DMS 273 treated with DMSO at 0.1 percent for 48 hours (cell line): ENCODE measurements at places on chromosomes 16 and 17.

DNA sequence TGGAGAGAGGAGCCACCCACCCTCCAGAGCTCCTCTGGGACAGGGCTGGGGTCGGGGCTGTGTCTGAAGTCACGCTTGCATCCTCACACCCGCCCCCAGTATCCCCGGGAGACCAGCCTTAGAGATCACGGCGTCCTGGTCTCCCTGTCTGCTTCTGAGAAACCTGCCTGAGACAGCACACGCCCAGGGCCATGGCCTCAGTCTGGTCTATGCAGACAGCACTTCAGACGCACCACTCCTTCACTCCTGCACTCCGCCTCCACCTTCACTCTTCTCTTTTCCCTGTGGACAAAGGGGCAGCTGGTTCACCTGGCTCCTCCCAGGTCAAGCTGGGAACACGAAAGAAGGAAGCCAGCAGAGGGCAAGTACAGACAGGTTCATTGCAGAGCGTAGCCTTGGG is 248.0 kb upstream of the GSE1 start:
- no peak for DNase-seq

DNA sequence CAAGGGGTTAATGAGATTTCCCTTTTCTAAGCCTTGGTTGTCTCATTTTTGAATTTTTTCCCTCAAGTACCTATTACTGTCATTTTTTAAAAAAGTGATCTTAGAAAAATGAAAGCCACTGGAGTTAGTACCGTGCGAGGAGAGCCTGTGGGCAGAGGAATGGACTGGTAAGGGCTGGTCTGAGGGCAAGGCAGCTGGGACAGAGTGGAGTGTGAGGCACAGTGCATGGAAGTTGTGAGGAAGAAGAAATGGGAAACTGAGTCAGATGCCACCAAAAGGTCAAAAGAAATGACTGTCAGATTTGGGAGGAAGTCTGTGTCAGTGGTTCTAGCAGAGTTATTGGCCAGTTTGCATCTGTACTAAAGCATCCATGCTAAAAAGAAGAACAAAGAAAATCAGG is 8.2 kb downstream of the RASD1 start:
- DNase-seq, result no peak

- no peak for DNase-seq
Observed at GRCh38 chr16:10065019-10065418, 117.2 kb downstream of the GRIN2A start.

- no peak for DNase-seq
Observed at GRCh38 chr17:41404024-41404671, 6.7 kb upstream of the KRT31 start.

DNA sequence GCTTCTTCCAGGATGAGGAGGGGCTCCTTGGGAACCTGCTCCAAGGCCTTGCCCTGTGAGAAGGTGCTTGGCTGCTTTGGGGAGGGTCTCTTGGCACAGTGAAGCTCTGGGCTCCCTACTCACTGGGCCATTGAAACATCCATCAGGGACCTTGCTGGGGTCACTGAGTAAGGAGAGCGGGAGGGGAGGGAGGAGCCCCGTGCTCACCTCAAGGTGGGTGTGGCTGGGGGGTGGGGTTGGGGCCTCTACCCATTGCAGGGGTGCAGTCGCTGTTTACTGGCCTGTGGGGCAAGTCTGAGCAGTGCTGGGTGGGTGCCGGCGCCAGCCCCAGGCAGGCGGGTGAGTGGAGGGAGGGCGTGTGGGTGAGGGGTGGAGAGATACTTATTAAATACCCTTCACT is 9.9 kb downstream of the TNS4 start:
- DNase-seq, result peak; percentile 16

DNA sequence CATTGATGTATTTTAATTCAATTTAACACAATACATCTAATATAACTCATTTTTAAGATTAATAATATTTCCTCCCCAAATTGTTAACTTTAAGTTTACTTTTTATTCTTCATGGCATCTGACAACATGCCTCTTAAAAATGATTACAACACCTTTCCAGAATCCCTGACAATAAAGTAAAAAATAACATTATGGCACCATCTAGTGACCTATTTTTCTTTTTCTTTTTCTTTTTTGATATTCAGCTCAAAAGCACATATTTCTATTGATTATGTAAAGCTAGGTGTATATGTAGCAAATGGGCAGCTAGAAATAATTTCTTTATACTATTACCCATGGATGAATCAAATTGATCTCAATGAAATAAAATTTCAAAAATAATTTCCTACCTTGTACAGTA is 834.3 kb upstream of the CDH8 start:
- no peak for DNase-seq

DNA sequence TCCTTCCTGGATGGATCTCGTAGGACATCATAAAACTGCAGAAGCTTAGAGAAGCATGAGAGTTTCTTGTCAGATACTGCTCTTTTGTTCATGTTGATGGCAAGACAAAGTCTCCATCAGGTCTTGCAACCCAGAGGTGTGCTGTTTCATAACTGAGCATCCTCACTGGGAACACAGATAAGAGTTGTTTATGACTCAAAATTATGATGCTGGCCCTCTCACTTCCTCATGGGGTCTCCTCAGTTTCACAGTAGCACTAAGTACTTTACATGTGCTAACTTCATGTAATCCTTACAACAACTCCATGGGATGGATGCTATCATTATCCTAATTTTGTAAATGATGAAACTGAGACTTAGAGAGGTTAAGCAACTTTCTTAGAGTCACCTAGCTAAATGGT is 14.4 kb downstream of the SCPEP1 start:
- no peak for DNase-seq

GRCh38 chr17:565521-565920 is 149.1 kb downstream of the VPS53 start:
- no peak for DNase-seq

GRCh38 chr17:18257982-18258355 is 569 bp downstream of the FLII start:
- no peak for DNase-seq

DNA sequence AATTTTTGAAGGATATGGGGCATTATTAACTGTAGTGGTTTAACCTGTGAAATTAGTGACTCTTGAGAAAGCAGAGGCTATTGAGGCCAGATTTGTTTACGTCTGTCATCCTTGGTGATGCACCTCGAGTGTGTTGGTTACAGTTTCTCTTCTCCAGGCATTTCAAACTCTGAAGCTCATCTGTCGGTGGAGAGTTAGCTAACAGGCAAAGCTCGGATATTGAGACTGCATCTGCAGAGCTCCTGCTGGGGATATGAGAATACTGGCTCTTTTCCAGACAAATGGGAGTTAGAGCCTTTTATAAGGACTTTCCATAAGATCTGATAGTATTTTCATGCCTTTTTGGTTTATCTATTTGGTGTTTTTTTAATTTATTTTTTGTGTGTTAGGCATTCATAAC is 6.7 kb downstream of the CLEC16A start:
- DNase-seq, result no peak

- DNase-seq, result no peak
Observed at GRCh38 chr16:14180481-14180944, 109.4 kb downstream of the MRTFB start.

DNA sequence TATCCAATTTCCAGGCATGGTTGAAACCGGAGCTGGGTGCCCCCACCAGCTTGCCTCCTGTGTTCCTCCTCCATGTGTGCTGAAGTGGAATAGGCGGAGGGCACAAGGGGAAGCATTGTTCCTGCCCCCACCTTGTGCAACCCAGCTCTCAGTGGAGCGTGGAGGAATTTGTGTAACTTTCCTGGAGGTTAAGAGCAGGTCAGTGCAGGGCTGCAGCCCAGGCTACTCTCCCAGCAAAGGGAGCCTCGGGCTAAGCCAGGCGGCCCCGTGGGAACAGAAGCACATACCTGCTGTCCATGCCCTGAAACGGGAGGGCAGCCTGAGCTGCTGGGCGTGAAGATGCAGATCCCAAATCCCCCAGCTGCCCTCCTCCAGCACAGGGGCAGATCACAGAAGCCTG is 158.8 kb upstream of the LHX1 start:
- DNase-seq, result no peak

- DNase-seq, result no peak
Observed at GRCh38 chr17:42891539-42892152, 9.0 kb upstream of the G6PC1 start.

DNA sequence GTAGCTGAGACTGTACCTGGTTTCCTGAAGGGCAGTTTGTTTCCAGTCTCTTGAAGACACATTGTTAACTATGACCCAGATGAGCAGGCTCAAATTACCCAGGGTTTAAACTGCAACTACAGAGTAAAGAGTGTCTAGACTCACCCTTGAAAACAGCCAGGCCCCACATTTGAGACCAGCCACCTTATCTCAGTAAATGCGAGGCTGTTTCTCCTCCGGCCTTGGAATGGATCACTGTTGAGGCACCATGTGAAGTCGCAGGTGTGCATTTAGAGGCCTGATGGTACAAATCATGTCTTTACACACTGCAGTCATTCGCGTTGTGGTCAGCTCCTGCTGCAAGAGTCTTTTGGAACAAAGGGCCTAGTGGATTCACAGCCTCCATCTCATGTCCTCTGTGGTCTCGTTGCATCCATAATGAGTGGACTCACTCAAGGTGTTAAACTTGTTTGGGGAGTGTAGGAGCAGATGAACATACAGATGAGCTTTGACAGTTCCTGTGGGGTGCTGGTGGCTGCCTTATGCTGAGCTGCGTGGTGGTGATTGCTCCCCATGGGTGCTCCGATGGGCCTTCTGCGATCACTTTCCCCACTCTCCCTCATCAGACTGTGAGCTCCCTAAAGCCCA is 18.5 kb upstream of the N4BP1 start:
- DNase-seq, result no peak

DNA sequence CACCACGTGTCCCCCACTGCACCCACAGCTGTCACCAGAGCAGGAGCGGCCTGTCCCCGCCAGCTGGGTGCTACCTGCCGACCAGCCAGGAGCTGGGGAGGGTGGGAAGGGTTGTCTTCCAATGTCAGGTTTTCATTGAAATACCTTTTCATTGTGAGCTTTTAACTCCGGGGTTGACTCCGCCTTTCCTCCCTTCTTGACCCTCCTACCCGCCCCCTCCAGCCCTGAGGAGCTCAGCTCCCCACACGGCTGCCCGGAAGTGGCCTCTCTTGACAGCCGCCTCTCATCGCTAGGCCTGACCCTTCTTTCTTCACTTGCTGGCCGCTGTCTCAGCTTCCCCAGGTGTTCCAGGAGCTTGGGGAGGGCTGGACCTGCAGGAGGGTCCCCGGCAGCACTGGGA is 21.2 kb upstream of the GNG13 start:
- no peak for DNase-seq

GRCh38 chr17:21301593-21302550 is 17.4 kb downstream of the MAP2K3 start:
- DNase-seq, result no peak

- DNase-seq, result no peak
Observed at GRCh38 chr17:15108992-15109391, 156.1 kb downstream of the PMP22 start.

DNA sequence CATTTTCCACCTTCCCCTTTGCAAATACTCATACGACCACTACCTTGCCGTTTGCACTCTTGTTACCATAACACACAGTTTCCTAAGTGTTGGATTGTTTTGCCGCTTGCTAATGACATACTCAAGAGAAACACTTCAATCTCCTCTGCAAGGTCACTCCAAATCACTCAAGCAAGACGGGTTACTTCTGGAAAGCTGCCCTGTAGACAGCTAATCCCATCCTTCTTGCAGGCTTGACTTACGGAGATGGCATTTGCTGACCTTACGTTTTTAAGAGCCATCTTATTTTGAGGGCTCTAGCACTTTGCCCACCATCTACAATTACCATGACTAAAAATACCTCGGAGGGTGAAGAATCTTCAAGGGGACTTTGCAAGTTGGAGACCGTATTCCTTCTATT is 46.2 kb downstream of the MYH3 start:
- DNase-seq, result no peak

- no peak for DNase-seq
Observed at GRCh38 chr16:72565106-72565505, 393.2 kb upstream of the PMFBP1 start.

DNA sequence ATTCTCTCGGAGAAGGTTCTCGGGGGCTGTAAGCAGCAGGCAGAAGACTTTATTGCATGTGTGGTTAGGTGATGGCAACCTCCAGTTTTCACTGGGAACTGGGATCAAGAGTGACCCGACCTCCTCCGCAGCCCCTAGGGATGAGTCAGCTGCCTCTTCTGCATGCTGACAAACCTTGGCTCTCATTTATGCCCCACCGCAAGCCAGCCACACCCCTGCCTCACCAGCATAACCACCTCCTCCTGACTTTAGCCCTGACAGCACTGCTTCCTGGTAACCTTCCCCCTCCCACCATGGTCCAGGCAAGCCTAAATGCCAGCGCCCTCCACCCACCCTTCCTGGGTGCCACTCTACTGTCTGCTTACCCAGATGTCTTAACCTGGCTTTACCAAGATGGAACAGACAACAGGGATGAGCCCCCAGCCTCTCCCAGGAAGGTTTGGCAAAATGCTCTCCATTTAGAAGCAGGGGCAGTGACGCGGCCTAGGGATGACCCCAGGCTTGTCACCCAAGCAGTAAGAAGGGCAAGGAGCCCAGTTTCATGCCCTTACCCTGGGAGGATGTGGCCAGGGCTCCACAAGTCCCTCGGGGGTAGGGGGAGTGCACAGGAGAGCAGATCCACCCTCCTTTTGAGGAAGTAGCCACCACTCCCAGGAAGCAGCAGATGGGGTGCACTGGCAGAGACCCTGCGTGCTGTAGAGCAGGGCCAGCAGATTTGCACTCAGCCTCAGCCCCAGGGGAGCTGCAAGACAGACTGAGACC is 73.5 kb downstream of the GOSR1 start:
- DNase-seq, result no peak

GRCh38 chr16:15866451-15866850 is 9.6 kb upstream of the MYH11 start:
- DNase-seq, result no peak

- DNase-seq, result no peak
Observed at GRCh38 chr16:83494459-83494858, 313.3 kb upstream of the HSBP1 start.

DNA sequence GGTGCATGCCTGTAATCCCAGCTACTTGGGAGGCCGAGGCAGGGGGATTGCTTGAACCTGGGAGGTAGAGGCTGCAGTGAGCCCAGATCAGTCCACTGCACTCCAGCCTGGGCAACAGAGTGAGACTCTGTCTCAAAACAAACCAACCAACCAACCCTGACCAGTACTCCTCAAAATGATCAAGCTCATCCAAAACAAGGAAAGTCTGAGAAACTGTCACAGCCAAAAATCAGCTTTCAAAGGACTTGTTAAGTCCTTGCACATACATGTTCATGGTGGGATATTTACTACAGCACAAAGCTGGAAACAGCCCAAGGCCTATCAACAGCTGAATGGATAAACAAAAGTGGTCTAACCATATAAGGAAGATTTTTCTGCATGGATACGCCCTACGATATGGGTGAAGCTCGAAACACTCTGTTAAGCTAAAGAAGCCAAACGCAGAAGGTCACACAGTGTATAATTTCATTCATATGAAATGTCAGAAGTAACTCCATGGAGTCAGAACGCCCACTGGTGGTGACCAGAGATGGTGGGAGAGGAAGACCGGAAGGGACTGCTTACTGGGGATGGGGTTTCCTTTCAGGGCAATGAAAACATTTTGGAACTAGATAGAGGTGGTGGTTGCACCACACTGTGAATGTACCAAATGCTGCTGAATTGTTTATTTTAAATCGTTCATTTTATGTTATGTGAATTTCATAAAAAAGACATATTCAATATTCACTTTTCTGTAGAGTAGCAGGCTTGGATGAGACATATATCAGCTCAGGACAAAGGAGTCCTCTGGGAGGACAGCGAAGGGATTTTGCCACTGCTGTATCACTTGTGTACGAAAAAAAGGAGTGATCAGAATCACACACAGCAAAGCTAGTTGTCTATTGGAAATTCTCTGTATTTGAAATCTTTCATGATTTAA is 17.7 kb downstream of the CCL17 start:
- peak; percentile 41 for DNase-seq
